IMR-90 (cell line): ENCODE measurements at places on chromosomes 5 and 9.
A peak's percentile ranks its signal among the peaks of the same experiment; 100 is the strongest.

DNA sequence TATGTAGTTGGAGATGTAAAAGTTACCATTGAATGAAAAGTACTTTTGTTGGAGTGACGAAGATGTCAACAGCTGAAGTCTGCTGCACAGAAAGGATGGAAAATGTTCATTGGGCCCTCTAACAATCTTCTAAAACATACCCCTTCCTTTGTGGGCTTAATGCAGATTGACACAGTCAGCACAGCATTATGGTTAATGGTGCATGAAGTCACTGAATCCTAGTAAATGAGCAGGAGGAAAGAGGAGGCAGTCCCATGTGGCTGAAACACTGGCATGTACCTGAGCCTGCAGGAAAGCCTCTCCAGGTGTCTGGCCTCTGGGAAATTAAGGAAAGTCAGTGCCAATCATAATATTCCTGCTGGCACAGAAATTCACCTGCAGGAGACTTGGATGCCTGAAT is 153.8 kb downstream of the ARL15 start:
- no peak for DNase-seq

GRCh38 chr5:14281746-14282181 is 138.6 kb downstream of the TRIO start:
- no peak for DNase-seq

DNA sequence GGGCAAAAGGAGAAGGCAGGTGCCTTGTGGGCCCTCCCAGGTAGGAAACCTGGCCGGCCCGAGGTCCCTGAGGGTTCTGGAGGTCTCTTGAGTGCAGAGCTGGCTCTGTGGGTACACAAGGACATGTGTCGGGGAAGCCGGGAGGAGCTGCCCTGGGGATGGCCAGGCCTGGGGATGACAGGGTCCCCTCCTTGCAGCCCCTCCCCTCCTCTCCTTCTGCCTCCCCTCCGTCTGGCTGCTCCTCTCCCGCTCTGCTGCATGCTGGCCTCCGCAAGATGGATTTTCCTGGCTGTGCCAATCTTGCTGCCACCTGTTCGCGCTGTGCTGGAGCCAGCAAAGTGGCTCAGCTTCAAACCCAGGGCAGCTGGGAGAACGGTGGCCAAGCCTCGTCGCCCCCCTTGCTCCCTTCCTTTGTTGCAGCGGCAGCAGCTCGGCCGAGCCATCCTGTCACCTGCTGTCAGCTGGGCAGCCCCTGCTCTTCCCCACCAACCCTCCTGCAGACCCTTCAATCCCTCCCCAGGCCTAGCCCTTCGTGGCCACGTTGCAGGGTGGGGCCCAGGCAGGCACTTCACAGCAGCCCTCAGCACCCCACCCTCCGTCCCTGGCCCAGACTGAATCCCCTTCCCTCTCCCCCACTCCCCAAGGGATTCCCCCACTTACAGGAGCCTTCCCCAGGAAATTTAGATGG is 17.6 kb upstream of the UNC5A start:
- DNase-seq = no peak

DNA sequence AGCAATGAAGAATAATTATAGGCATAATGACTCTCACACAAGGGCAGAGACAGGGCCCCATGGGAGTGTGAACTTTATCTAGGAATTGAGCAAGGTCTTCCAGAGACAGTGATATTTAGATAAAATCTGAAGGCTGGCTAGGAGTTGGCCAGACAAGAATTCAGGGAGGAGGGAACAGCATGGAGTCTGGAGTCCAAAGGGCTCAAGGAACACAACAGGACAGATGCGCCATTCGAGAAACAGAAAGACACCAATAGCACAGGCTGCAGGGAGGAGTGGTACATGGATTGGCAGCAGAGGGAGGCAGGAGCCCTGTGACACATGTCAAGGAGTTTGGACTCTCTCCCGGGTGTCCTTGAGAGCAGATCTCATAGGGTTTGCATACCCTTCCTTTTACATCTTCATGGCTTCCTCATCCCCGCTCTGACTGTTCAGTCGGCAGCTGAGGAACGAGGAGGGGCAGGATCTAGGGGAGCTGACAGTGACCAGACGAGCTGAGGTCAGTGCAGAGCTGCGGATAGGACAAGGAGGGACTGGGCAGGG is 64.0 kb upstream of the XPA start:
- DNase-seq = no peak

- no peak for DNase-seq
These were observed 767 bp upstream of the ZDHHC11 start for GRCh38 chr5:851553-851952.

DNA sequence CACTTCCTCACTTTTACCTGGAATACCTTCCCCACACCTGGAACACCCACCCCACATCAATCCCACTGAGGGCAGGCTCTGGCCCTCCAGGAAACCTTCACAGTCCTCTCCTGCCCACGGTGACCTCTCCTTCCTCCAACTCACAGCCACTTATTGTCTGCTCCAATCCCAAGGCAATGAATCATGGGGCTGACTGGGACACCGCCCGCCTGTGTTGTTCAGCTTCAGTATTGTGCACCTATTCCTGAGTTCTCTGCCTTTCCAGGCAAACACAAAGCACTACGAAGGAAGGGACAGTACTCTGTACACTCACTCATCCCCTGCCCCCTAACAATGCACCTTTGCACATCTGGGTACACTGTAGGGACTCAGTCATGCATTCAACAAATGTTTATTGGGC is 7.3 kb downstream of the PCDH1 start:
- no peak for DNase-seq

- no peak for DNase-seq
These were observed 547.9 kb downstream of the DTWD2 start for GRCh38 chr5:118440496-118440895.

DNA sequence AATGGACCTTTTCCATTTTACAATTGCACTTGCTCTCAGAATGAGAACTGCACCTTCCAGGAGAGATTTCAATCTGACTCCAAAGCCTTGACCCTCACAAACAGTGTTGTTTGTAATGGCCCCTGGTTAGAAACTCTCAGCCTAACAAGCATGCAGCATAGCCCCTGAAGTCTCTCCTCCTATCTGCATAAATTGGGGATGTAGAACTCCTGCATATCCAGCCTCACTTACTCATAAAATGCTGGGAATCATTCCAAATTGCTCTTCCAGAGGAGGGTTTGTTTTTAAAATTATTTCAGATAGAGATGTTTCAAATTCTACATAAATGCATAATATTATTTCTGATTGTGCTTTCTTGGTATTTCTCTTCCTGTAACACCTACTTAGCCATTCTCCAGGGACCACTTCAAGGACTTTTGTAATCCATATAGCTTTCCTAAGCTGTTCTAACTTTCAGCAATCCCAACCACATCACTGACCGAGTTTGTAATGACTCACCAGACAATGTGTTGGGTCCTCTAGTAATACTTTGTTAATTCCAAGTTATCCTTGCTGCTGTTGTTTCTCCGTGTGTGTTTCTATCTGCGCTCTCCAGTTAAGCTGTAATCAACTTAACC is 143.8 kb upstream of the CCDC152 start:
- peak; percentile 26 for DNase-seq

GRCh38 chr9:91813176-91813795 is 136.7 kb downstream of the ROR2 start:
- DNase-seq = peak; percentile 22

- no peak for DNase-seq
These were observed 79.4 kb downstream of the GAS1 start for GRCh38 chr9:86867804-86868313.

DNA sequence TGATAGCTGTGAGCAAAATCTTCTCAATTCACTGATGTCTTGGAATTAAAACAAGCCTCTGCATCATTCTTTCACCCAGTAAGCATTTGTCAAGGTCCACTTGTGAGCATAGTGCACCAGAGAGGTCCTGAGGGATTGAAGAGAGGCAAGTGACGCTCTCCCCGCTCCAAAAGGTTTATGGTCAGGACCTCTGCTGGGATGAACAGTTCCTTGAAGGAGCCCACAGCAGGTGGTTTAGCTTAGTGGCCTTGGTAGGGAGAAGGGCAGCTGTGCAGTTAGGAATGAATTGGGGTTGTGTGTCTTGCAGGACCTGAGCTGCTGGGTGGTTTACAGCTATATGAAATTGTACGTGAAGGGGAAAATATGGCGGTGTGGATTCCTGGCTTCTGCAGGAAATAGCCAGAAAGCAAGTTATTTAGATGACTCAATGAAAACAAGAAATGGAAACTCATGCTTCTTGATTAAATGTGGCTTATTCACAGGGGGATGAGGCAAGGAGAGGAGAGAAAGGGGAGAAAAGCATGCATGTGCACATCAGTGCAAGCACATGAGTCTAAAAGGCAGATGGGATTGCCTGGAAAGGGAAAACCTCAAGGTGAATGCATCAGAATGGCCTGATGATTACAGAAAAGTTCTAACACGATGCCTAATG is 42.0 kb downstream of the SUB1 start:
- peak; percentile 59 for DNase-seq

DNA sequence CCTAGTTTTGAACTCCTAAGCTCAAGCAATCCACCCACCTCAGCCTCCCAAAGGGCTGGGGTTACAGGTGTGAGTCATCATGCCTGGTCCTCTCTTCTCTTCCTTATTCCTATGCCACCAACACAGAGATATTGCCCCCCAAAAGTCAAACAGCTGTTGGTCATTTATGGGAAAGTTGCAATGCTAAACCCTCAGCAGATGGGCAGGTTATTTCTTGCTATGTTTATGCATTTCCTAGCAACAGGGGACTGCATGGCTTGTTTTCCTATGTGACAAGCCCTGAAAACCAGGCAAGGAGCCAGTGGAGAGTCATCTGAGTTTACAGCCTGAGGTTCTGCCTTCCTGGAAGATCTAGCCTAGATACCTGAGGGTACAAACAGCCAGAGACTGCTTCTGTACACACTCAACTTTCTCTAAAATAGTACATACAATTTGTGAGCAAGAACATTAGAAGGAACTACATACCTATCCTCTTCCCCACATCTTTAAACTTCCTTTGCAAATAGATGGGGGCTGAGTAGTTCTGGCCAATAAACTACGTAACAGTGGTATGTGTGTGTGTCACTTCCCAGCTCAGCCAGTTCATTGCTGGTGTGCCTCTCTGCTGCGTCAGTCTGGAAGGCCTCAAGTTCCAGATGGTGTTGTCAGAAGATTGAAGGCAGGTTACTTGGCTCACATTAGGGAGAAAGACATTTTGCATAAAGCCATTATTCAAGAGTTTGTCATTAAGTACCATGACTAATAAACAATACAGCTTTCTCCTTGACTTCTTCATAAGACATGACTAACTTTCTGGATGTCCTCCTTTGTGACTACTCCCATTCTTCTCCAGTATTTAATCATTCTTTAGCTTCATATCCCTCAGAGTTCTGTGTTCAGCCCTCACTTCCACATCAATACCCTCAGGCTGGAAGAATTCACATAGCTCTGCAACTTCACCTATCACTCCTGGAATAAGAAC is 65.3 kb downstream of the CSNK1A1 start:
- peak; percentile 100 for DNase-seq

GRCh38 chr9:36882594-36882993 is 151.5 kb downstream of the PAX5 start:
- no peak for DNase-seq

- no peak for DNase-seq
These were observed 78.1 kb downstream of the SNCAIP start for GRCh38 chr5:122390154-122390553.

DNA sequence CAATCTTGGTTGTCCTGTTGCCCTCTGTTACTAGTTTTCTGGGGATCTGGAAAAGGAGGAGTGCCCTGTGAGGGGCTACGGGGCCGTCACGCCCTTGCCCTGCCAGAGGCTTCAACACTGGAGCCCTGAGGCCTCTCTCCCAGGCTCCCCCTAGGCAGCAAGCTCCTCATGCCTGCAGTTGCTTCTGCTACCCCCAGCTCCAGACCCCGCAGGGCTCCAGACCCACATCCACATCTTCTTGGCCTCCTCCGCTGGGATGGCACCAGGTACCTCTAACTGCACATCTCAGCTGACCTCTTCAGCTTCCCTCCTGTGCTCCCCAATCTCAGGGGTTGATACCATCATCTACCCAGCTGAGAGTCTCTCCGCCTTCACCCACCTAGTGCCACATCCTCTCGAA is 116.0 kb downstream of the ZNF354C start:
- no peak for DNase-seq

DNA sequence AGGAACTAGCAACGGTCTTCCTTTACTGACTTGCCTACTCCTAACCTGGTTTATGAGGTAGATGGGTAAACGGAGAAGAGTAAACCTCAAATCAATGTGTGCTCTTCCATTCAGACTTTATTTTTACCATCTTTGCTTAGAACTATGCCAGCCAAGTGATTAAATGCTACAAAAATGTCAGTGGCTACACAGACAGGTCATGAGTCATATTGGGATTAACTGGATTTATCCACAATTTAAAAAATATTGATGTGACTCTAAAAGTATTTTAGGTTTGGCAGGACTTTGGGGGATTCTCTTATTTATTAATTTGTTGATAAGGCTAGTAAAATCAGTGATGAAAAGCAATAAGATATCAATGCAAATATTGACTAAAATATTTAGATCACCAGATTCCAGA is 275.0 kb downstream of the PLK2 start:
- peak; percentile 50 for DNase-seq

GRCh38 chr5:118519466-118519865 is 468.9 kb downstream of the DTWD2 start:
- DNase-seq = no peak

DNA sequence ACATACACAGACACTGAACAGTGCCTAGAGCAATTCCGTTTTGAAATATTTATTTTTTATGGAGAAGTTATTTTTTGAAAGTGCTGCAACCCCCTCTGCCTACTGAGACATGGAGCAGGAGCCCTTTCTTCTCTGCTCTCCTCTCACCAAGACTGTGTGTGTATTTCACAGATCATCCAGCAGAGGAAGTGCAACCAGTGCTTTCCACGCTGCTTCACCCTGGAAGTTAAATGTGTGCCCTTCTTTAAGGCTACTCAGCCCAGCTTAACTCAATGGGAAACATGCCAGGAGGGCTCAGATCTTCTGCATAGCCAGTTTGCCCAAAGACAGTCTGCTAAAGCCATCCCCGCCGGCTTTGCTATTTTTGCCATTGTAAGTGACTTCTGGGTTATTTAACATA is 606.3 kb downstream of the TLE1 start:
- DNase-seq = peak; percentile 40

- DNase-seq = peak; percentile 62
These were observed 21.0 kb upstream of the WWC1 start for GRCh38 chr5:168270476-168270875.

GRCh38 chr9:120698766-120699165 is 15.5 kb downstream of the MEGF9 start:
- no peak for DNase-seq

- no peak for DNase-seq
These were observed 56.3 kb downstream of the TSSK1B start for GRCh38 chr5:113378514-113378913.

- no peak for DNase-seq
These were observed 659 bp downstream of the RAI14 start for GRCh38 chr5:34656700-34657273.

DNA sequence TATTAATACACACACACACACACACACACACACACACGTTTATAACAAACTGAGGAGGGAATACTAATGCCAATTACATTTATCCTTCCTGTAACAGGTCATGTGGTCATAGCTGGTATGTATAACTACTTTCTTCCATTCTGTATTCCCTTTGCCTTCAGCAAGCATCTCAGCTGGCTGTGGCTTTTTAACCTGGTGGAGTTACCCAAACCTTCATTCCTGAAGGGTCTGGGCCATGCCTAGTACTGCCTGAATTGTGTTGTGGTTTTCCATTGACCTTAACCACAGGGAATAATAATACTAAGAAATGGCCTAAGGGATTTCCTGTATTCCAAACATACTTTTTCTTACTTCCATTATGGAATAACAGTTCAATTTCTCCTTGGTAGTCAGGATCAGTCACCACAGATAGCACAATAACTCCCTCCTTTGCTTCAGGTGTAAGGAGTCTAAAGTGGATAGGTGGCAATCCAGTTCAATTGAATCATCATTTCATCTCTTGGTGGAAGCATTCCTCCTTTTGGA is 222.2 kb upstream of the MEF2C start:
- no peak for DNase-seq

GRCh38 chr9:1718836-1719235 is 296.3 kb upstream of the SMARCA2 start:
- DNase-seq = no peak
